Bronchus fibroblast of lung (primary cell): ENCODE measurements at places on chromosomes 4 and X. TPM values are rescaled to one million over a fixed set of nuclear protein-coding genes. Genes with fewer than 3 reads are reported as not detected.

HGFAC gene
- not detected in 2 replicates for total RNA-seq

BST1 gene
- total RNA-seq: 9.2 and 9.4 TPM in 2 replicates

RASL11B gene
- 0.17 and 0.59 TPM in 2 replicates for total RNA-seq

SLITRK2 gene
- total RNA-seq: under 0.01 TPM in 2 replicates

SUPT20HL2 gene
- total RNA-seq: not detected in 2 replicates

GLRA2 gene
- total RNA-seq: not detected in 2 replicates

L1CAM gene
- total RNA-seq: 28.6 and 30.0 TPM in 2 replicates
